ENCODE measurements at places on chromosomes 6 and 20.

- DNase-seq: no peak
Measured at GRCh38 chr6:113591896-113592827, 265.0 kb upstream of the MARCKS start.

DNA sequence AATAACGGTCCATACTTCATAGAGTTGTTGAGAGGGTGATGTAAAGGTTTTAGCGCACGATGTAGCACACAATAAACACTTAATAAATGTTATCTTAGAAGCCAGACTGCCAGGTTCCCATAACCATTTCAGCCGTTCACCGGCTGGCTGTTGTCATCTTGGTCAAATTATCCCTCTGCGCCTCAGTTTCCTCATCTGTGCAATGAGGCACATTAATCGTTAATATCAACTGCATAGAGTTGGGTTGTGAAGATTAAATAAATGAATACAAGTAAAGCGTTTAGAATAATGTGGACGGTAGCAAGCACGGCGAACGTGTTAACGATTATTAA lies 432 bp upstream of the PSMF1 start:
- DNase-seq: no peak

DNA sequence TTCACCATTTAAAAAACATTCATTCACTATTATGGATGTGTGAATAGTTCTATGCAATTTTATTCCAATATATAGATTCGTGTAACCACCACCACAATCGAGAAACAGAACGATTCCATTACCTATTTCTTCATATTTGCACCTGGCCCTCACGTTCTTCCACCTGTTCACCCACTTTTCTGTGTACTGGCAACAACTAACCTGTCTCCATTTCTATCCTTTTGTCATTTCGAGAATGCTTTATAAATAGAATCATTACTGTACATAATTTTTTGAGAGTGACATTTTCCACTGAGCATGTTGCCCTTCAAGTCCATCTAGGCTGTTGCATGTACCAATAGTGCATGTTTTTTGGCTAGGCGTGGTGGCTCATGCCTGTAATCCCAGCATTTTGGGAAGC lies 23.2 kb upstream of the STX11 start:
- DNase-seq: no peak

- no peak for DNase-seq
Measured at GRCh38 chr6:151478670-151479069, 15.1 kb upstream of the CCDC170 start.

DNA sequence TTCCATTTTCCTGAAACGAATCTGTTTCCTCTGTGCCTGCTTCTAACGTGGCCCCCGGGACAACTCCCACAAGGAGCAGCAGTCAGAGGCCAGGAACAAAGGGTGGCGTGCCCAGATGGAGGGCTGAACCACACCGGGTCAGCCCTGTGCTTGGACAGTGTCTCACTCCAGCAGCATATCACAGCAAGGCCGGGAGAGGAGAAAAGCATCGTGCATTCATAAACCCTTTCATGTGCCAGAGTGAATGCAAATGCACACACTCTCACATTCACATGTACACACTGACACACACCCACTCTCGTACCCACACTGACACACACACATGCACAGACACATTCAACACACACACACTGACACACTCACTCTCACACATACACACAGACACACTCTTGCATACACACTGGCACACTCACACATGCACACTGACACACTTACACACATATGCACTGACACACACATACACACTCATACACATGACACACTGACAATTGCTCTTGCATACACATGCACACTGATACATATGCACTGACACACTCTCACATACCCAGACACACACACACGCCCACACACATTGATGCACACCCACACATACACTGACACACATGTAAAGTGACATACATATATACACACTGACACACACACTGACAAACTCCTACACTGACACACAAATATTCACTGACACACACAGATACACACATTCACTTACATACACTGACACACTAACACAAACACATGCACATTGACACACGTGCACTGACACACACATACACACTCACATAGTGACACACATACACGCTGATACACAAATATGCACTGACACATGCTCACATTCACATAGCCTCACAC lies 237.0 kb downstream of the LRFN2 start:
- DNase-seq: no peak

- DNase-seq: no peak
Measured at GRCh38 chr20:33490934-33491656, 1.2 kb downstream of the CBFA2T2 start.

DNA sequence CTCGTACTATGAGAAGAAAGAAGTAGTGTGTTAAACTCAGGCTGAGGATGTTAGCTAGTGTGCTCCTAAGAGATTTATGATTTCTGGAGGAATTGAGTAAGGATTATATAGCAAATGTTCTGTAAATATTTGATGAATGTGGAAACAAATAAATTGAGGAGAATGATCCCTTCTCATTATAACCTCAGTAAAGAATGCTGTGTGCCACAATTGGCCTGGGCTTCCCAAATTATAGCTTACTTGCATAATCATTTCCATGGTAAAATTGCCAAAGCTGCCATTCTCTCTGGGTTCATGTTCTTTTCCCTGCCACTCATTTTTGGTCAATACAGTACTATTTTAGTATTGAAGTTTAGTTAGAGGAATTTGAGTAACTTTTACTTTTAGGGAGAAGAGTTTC lies 128.5 kb downstream of the FLRT3 start:
- no peak for DNase-seq

All from cortex of kidney (tissue), 1 donor.